ENCODE measurements at places on chromosomes 3 and 15.

- DNase-seq, result no peak
Observed at GRCh38 chr3:52054661-52055511, 1.5 kb downstream of the DUSP7 start.

DNA sequence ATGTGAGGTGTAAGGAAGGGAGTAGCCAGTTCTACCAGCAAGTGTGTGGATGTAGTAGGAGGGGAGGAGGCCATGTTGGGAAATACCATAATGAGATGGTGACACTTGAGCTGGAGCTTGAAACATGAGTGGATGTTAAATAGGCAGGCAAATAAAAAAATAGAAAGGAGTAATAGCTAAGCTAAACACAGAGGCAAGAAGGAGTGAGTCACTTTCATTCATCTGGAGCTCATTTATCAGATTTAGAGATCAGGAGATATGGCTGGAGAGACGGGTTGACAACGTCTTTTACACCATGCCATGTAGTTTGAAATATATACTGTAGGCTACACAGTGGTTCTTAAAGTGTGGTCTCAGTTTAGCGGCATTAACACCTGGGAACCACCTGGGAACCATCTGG lies 390.5 kb downstream of the DIPK2A start:
- peak; percentile 11 for DNase-seq

- no peak for DNase-seq
Observed at GRCh38 chr3:75272691-75273090, 391.4 kb upstream of the FRG2C start.

DNA sequence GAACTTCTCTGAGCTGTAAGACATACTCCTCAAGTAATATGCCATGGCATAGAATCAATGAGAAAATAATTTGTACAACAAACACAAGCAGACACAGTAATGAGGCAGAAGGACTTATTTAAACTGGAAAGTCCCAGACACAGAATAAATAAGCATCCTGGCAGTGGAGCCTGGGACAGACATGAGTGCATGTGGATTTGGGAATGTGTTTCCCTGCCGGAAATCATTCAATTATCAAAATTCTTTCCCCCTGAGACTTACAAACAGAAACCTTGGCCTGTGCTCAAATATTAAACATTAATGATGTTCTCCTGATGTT lies 520.1 kb downstream of the ROBO1 start:
- DNase-seq, result no peak

- no peak for DNase-seq
Observed at GRCh38 chr15:65329984-65330735, 25.7 kb downstream of the RNU5B-1 start.

DNA sequence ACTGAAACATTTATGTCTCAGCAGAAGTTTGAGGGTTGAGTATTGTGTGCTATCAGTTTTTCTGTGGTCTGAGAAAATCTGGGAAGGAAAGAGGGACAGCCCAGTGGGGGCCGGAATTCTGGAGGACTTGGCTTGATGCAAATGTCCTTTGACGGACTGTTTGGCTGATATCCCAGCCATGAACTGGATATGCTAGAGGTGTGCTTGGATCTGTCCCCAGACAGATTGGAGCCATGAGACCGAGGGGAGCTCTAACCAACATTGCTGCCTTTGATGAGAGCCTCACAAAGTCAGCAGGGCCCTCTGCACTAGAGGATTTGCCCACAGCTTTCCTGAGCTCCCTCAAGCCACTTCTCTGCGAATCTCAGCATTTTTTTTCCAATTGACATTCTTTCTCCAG lies 405.6 kb downstream of the NTRK3 start:
- DNase-seq, result no peak

DNA sequence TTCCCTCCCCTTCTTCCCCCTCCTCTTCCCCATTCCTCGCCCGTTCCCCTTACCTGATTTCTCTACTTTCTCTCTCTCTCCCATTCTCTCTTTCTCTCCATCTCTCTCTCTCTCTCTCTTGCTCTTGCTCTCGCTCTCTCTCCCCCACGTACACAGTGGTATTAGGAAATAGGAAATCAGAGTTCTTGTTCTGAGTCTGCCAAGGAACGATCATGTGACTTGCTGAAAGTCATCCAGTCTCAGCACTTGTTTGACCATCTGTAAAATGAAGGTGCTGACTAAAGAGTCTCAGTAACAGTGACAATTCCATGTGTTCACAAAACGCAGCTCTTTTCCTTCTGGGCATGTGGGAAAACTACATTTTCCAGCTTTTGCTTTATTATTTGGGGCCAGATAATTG lies 445.0 kb upstream of the TGFBR2 start:
- DNase-seq, result no peak

DNA sequence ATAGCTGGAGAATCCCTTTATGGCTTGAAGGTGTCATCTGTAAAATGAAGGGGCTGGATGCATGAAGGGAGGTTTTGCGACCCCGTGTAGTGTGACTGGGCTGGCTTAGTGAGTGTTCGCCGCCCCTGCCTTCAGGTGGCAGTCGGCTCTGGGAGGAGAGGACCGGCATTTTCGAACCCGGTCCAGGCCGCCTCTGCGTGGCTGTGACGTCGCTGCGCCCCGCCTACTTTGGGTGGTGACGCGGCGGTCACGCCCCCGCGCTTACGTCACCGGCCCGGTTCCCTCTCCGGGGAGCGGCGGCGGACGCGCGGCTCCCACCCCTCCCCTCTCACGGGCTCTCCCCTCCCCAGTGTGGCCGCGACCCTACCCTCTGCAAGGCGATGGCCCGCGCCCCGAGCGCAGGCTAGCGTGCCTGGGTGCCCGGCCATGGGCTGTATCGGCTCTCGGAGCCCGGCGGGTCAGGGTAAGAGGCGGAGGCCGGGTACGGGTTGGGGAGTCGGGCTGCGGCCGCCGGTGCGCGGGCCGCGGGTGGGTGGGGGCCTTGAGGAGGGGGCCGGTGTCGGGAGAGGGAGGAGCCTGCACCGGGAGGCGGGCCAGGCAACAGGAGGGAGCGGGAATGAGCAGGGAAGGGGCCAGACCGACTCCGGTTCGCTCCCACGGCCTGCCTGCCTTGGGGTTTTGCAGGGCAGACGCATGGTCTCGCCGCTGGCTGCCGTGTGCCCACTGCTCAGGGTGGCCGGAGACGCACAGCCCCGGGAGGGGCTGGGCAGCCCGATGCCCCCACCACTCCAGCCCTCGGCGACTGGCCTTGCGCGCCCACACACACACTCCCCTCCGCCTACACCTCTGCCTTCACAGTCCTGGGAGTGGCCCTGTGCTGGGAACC lies 1.5 kb upstream of the FAM131A start:
- DNase-seq, result peak; percentile 54

DNA sequence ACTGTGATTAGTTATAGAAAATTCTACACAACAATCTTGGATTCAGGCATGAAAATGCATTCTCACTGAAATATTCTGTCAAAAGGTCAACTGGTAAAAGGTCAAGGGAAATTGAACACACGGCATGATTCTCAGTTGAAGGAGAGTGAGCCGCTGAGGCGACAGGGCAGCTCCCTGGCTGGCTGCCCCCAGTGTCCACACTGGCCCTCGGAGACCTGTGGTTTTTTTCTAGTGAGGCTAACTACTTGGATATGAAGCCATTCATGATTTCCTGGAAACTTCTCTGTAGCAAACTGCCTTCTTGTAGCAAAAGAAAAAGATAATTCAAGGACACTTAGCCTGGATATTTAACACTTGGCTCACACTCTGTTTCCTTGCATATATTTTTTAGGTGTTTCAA lies 37.2 kb downstream of the AADACL2 start:
- DNase-seq, result no peak

- no peak for DNase-seq
Observed at GRCh38 chr3:31721676-31722075, 189.0 kb downstream of the STT3B start.

DNA sequence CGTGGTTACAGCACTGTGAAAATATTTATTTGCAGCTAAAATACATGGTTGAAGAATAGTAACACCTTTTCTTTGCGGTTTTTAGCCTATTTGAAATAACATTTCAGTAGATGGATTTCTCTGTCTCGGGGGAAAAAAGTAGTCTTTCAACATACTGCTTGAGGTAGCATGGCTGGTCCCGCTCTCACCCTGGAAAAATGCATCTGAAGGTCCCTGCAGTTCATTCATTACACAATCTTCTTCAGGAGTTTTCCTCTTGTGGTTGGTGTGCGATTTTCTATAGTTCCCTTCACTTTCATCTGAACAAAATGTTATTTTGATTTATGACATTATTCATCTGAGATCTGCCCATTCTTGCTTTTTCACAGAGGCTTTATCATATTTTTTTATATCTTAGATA lies 75.9 kb downstream of the STRIT1 start:
- no peak for DNase-seq

DNA sequence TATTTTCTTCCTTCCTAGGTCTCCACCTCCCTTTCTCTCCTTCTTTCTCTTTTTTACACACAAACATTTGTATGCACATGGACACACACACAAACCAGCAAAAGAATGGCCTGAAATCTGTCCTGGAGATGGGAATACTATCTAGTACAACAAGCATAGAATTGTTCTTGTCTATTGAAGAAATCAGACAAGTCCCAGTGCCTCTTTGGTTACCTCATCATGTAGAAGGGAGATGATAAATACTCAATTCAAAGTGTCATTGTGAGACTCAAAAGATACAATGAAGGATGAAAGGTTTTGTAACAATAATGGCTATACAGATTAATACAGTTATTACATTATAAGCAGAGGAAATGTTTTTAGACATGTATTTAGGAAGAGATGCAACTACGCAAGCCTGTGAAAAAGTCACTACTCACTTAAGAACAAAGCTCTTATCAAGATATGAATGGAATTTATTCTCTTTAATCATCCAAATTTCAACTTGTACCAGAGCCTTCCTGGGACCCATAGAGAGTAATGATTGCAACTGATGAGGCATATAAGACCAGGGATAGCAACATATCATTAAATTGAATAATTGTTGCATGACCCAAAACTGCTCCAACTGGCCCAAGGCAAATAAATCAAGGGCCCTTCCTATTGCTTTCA lies 43.2 kb downstream of the P3H2 start:
- no peak for DNase-seq

- DNase-seq, result no peak
Observed at GRCh38 chr3:55285156-55285555, 201.9 kb downstream of the WNT5A start.

- DNase-seq, result no peak
Observed at GRCh38 chr15:79124388-79124787, 33.8 kb upstream of the RASGRF1 start.

- no peak for DNase-seq
Observed at GRCh38 chr3:133124511-133124910, 86.3 kb downstream of the TMEM108 start.

GRCh38 chr3:52705438-52705687 lies 228 bp downstream of the GLT8D1 start:
- DNase-seq, result no peak

GRCh38 chr3:23826382-23827064 lies 20.8 kb downstream of the UBE2E1 start:
- no peak for DNase-seq

- DNase-seq, result no peak
Observed at GRCh38 chr3:134094491-134094890, 64.8 kb upstream of the SLCO2A1 start.

- no peak for DNase-seq
Observed at GRCh38 chr3:150970665-150971324, 1.7 kb downstream of the CLRN1 start.

- no peak for DNase-seq
Observed at GRCh38 chr3:170485696-170486095, 67.0 kb downstream of the CLDN11 start.

DNA sequence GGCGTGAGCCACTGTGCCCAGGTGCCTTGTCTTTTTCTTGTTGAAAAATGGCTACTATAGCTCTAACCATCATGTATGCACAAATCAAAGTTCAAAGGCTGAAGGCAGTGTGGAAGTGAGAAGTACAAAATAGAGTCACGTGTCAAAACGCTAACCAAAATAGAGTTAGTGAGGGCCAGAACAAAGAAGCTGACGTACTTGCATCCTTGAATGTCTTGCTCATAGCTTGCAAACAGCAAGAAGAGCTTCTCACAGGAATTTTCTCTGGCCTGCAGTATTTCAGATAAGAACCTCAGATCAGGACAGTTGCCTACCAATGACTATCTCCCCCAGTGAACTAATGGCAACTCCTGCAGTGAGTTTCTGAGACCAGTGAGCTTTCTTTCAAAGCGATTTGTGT lies 713.5 kb downstream of the GRM7 start:
- no peak for DNase-seq

- DNase-seq, result no peak
Observed at GRCh38 chr3:134886991-134887390, 91.9 kb downstream of the EPHB1 start.

- DNase-seq, result no peak
Observed at GRCh38 chr3:112814266-112814665, 32.4 kb downstream of the CD200R1L start.

DNA sequence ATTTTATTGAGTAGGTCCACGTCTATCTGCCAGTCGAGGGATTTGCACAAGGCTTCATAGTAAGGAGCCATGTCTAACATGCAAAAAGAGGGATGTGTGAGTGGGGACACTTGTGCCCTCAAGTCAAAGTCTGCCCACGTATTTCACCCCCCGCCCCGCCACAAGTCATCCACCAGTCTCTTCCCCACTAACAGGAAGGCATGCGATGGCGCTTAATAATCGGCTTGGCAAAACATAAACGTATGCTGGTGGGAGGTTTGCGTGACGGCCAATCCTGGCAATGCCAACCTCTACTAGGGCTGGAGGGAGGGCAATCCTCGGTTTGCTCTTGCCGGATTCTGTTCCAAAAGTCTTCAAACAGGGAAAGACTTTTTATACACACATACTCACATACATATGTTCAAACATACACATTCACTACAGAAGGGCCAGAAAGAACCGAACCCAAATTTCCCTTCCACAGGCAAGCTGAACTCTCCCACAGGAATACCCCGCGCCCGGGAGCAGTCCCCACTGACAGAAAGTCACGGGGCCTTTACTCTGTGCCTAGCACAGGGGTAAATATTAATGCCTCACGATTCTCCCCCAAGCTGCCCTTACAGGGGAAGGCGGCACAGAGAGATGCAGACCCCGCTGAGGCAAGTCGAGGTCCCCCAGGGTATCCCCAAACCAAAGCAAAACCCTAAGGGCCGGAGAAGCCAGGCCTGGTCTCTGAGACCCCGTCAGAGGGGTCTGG lies 675 bp downstream of the PSMD6 start:
- DNase-seq, result no peak

- no peak for DNase-seq
Observed at GRCh38 chr3:24443476-24443875, 51.2 kb downstream of the THRB start.

DNA sequence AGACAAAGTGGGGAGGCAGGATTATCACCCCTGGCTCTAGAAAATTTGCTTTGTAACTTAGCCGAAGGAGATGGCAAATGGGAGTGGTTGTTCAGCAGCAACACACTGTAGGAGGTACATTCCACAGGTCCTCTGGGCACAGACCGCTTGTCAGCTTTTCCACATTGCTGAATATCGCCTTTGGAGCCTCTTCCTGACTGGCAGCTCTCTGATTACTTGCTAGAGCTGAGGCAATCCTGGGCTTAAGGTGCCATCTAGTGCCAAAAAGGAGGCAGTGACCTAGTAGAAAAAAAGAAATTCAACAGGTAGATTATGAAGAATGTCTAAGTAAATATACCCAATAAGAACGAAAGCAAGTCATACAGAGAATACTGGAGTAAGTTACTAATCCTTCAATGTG lies 13.1 kb upstream of the SCN5A start:
- DNase-seq, result peak; percentile 24
